Common myeloid progenitor, CD34-positive (primary cell): ENCODE measurements at places on chromosomes 1 and 21.
A peak's percentile ranks its signal among the peaks of the same experiment; 100 is the strongest.

- H3K4me3 ChIP-seq = no peak overlapping the region
- H3K36me3 ChIP-seq = no peaks in the 10 kb centered on the region
Observed at GRCh38 chr1:208437401-208437800, 193.2 kb upstream of the PLXNA2 start.

GRCh38 chr1:106880226-106880625 lies 176.2 kb upstream of the PRMT6 start:
- no peak overlapping the region for H3K4me3 ChIP-seq
- H3K4me1 ChIP-seq = no peaks in the 10 kb centered on the region
- DNase-seq = no peak
- no peaks in the 10 kb centered on the region for H3K36me3 ChIP-seq
- no peak overlapping the region for H3K27ac ChIP-seq
- no peaks in the 10 kb centered on the region for H3K27me3 ChIP-seq

DNA sequence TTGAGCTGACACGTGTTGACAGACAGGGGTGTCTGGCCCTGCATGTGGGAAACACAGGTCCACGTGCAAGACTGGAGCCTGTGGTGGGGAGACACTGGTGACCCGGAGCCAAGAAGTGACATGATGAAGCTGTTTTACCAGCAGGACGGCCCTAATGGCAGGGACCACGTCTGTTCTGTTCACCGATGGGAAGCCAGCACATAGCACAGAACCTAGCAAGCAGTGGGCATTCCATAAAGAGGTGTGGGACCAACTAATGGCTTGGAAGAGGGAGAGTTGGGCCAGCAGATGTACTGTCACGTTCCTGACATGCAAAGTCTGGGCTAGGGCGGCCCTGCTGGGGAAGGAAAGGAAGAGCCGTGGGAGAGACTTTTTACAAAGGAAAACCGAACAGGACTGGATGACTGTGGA lies 15.3 kb downstream of the NAV1 start:
- DNase-seq = no peak
- no peak overlapping the region for H3K27ac ChIP-seq
- peaks cover 61% of the 10 kb centered on the region for H3K4me1 ChIP-seq
- H3K4me3 ChIP-seq = no peak overlapping the region
- no peaks in the 10 kb centered on the region for H3K36me3 ChIP-seq

GRCh38 chr1:181354865-181355264 lies 128.5 kb upstream of the CACNA1E start:
- H3K4me1 ChIP-seq = peaks cover 4% of the 10 kb centered on the region
- H3K36me3 ChIP-seq = no peaks in the 10 kb centered on the region
- no peak overlapping the region for H3K4me3 ChIP-seq

- H3K36me3 ChIP-seq = no peaks in the 10 kb centered on the region
Observed at GRCh38 chr1:99650030-99650429, 4.1 kb downstream of the PALMD start.

GRCh38 chr21:42425591-42425990 lies 21.9 kb downstream of the UBASH3A start:
- peaks cover 45% of the 10 kb centered on the region for H3K4me1 ChIP-seq
- DNase-seq = peak; percentile 29
- H3K27me3 ChIP-seq = no peaks in the 10 kb centered on the region
- H3K4me3 ChIP-seq = no peak overlapping the region
- no peaks in the 10 kb centered on the region for H3K36me3 ChIP-seq
- no peak overlapping the region for H3K27ac ChIP-seq

- peaks cover 22% of the 10 kb centered on the region for H3K4me1 ChIP-seq
- H3K36me3 ChIP-seq = no peaks in the 10 kb centered on the region
- H3K27me3 ChIP-seq = no peaks in the 10 kb centered on the region
- no peak for DNase-seq
- H3K27ac ChIP-seq = no peak overlapping the region
Observed at GRCh38 chr1:199083680-199084079, 444.8 kb downstream of the PTPRC start.

DNA sequence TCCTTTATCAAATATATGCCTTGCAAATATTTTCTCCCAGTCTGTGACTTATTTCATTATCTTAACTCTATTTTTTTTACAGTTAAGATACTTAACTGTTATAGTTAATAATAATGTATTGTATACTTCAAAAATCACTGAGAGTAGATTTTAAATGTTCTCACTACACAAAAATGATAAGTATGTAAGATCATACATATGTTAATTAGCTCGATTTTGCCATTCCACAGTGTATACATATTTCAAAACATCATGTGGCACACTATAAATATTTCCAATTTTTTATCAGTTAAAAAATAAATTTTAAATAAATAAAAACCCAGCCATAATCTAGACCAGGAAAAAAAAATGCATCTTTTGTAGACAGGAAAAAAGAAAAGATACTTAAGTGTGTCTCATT lies 27.2 kb downstream of the CTTNBP2NL start:
- H3K36me3 ChIP-seq = peaks cover 6% of the 10 kb centered on the region
- no peak for DNase-seq
- H3K4me1 ChIP-seq = no peaks in the 10 kb centered on the region
- H3K27me3 ChIP-seq = no peaks in the 10 kb centered on the region
- H3K4me3 ChIP-seq = no peak overlapping the region
- no peak overlapping the region for H3K27ac ChIP-seq

GRCh38 chr1:231806623-231807495 lies 180.3 kb downstream of the DISC1 start:
- no peaks in the 10 kb centered on the region for H3K36me3 ChIP-seq
- H3K4me3 ChIP-seq = no peak overlapping the region
- peak; percentile 60 for DNase-seq
- H3K27me3 ChIP-seq = no peaks in the 10 kb centered on the region
- no peak overlapping the region for H3K27ac ChIP-seq

GRCh38 chr1:53654216-53655210 lies 84.5 kb downstream of the GLIS1 start:
- no peaks in the 10 kb centered on the region for H3K27me3 ChIP-seq
- H3K4me3 ChIP-seq = no peak overlapping the region
- no peaks in the 10 kb centered on the region for H3K4me1 ChIP-seq

- H3K36me3 ChIP-seq = no peaks in the 10 kb centered on the region
- no peak for DNase-seq
Observed at GRCh38 chr1:79556189-79556588, 549.7 kb upstream of the ADGRL4 start.

- H3K4me3 ChIP-seq = no peak overlapping the region
- DNase-seq = no peak
- H3K27ac ChIP-seq = no peak overlapping the region
- H3K36me3 ChIP-seq = no peaks in the 10 kb centered on the region
- no peaks in the 10 kb centered on the region for H3K4me1 ChIP-seq
Observed at GRCh38 chr1:72438270-72438669, 155.9 kb upstream of the NEGR1 start.

- DNase-seq = peak; percentile 70
- H3K4me1 ChIP-seq = peaks cover 47% of the 10 kb centered on the region
- H3K27ac ChIP-seq = no peak overlapping the region
- H3K36me3 ChIP-seq = peaks cover 22% of the 10 kb centered on the region
- H3K27me3 ChIP-seq = no peaks in the 10 kb centered on the region
Observed at GRCh38 chr1:155174324-155175280, 953 bp downstream of the TRIM46 start.

DNA sequence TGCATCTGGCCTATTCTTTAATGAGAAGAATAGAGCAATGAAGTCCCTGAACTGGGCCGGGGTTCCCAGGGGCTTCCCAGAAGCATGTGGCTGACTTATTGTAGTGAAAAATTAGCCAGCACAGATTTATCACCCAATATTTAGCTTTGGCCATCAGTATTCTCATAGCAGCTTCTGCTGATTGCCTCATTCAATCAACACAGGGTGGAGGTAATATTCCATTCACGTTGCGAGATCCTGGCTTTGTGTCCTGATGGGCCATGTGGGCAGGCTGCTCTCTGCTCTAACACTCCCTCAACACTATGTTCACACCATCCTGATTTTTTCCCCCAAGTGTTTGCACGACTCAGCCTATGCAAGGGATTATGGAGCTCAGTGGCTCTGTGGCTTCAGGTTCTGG lies 21.5 kb upstream of the LAMTOR5 start:
- H3K27ac ChIP-seq = no peak overlapping the region
- no peak for DNase-seq

- H3K4me1 ChIP-seq = no peaks in the 10 kb centered on the region
- H3K27ac ChIP-seq = no peak overlapping the region
- no peak for DNase-seq
- H3K36me3 ChIP-seq = no peaks in the 10 kb centered on the region
Observed at GRCh38 chr1:162177126-162177525, 107.6 kb downstream of the NOS1AP start.

DNA sequence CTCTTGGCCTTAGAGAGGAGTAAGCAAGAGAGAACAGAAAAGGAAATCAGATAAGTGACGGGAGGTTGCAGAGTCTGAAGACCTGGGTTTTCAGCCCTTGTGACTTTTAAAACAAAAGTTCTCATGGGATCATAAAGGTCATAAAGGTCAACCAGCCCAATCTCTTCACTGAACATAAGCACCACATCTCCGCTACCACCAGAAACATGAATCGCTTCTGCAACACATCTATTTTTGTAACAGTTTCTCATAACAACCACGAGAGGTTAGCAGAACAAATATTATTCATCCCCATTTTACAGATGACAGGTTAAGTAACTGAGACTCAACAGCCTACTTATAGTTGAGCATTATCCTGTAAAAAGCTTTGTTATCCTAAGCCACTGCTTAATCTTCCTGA lies 5.9 kb downstream of the TRAPPC3 start:
- H3K36me3 ChIP-seq = peaks cover 22% of the 10 kb centered on the region
- H3K4me1 ChIP-seq = peaks cover 14% of the 10 kb centered on the region
- H3K27me3 ChIP-seq = no peaks in the 10 kb centered on the region
- H3K4me3 ChIP-seq = no peak overlapping the region
- H3K27ac ChIP-seq = no peak overlapping the region

DNA sequence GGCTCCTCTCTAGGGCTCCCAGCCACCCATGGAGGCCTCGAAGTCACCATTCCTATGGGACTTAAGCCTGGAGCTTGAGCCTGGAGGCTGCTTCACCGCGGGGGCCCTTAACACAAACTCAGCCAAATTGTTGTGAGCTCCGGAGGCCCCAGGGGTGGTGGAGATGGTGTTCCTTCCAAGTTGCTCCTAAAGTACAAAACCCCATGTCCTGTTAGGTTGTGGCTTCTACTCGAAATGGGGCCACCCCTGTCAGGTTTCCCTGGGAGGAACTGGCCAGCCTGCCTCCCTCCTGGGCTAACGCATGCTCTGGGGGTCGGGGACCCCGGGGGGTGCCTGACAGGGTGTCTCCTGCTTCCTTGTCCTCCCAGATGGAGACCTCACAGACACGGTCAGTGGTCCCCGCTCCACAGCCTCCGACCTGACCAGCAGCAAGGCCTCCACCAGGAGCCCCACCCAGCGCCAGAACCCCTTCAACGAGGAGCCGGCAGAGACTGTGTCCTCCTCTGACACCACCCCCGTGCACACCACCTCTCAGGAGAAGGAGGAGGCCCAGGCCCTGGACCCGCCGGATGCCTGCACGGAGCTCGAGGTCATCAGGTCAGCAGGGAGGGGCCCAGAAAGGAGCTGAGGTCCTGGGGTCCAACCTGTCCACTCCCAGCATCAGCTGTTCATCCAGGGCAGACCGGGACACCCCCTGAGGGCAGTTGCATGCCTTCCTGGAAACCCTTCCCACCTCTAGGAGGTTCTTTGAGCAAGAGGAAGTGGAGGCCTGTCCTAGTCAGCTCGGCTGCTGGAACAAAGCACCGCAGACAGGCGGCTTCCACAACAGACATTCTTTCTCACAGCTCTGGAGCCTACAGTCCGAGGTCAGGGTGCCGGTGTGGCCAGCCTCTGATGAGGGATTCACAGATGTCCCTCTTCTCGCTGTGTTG lies 10.8 kb upstream of the SLC25A34 start:
- no peak overlapping the region for H3K4me3 ChIP-seq
- H3K36me3 ChIP-seq = peaks cover 11% of the 10 kb centered on the region
- no peak overlapping the region for H3K27ac ChIP-seq

GRCh38 chr1:92804721-92805201 lies 19.9 kb upstream of the EVI5 start:
- H3K36me3 ChIP-seq = no peaks in the 10 kb centered on the region
- H3K27ac ChIP-seq = no peak overlapping the region
- H3K4me3 ChIP-seq = peak overlapping the region; percentile 28
- no peaks in the 10 kb centered on the region for H3K4me1 ChIP-seq
- DNase-seq = peak; percentile 86
- no peaks in the 10 kb centered on the region for H3K27me3 ChIP-seq

DNA sequence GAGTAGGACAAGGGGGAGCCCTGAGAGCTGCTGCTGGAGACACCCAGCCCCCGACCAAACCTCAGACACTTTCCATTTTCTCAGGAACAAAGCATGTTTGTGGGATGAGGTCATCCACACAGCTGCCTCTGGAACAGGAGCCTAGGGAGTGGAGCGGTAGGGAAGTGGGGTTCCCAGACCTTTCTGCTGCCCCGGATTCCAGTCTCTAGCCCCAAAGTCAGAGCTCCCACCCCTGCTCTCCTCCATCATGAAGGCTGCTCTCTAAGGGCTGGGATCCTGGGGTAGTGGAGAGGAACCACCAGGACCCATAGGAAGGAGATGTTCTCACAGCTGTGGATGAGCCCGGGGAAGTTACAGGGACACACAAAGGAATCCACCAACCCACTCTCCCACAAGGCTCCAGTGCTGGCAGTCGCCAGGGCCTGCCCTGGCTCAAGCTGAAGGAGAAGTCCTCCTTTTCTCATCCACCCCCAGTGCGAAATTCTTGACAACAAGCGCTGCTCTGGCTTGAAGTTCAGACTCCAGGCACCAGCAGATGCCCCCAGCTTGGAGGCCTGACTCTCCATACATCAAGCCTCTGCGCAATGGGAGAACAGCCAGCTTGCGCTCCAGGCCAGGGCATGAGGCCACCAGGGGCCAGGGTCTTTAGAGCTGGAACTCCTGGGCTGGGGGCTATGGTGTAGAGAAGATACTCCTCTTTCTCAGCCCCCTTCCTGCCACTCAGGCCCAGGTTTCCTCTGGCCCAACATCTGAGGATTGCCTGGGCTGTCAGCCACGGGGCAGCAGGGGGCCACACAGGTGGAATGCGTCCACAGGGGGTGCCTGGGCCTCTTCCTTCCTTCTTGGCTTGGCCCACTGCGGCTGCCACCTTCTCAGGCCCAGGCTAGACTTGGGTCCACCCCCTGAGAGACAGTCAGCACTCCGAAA lies 4.5 kb downstream of the FHL3 start:
- peak overlapping the region; percentile 40 for H3K4me3 ChIP-seq
- peaks cover 87% of the 10 kb centered on the region for H3K4me1 ChIP-seq
- H3K27me3 ChIP-seq = no peaks in the 10 kb centered on the region
- no peak for DNase-seq

DNA sequence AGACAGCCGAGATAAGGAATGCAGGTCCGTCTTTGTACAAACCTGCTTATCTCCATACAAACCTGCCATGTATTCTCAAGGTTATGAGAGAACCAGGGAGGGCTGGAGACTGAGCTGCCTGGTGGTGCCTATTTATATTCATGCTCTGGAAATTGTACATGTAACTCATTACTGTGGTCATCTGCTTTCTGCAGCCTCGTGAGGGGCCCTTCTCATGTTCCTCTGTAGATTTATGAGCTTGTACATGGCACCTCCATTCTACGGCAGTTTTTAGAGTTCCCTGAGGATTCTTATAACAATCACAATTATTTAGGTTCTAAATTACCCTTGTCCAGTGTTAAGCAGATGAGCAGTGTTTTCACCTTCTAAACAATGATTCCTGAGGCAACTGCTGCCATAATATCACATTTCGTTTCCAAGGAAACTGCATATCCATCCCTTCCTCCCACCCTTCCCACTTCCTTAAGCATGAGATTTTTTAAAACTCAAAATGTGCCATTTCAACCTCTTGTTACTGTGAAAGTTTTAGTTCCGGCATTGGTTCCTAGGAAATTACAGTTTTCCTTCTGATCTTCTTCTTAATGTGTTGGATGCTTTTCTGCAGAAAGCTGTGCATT lies 112.1 kb downstream of the ST6GALNAC3 start:
- no peak overlapping the region for H3K27ac ChIP-seq
- DNase-seq = no peak
- H3K36me3 ChIP-seq = no peaks in the 10 kb centered on the region
